Stimulated activated CD4-positive, alpha-beta T cell treated with anti-CD3 and anti-CD28 coated beads, TNF-alpha, amount 100 ng/mL, for 1 hour (primary cell): ENCODE measurements at places on chromosomes 4 and X.

DNA sequence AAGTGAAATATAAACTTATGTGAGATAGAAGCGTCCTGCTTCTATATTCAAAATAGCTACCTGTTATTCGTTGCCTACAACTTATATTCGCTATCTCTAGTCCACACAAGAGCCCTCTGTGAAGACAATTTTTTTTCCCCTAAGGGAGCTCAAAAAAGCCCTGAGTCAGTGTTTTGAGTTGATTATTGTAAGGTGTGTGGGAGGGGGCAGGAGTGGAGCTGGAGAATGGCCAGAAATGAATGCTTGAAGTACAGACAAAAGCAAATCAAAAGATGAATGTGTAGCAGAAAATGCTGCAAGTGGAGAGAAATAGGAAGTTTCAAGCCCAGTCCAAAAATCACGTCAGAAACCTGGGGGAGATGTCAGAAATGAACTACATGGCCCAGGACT, 655.0 kb upstream of the LCORL start:
- no peak for DNase-seq

- no peak for DNase-seq
Observed at GRCh38 chrX:97234471-97235081, 350.9 kb downstream of the RPA4 start.

DNA sequence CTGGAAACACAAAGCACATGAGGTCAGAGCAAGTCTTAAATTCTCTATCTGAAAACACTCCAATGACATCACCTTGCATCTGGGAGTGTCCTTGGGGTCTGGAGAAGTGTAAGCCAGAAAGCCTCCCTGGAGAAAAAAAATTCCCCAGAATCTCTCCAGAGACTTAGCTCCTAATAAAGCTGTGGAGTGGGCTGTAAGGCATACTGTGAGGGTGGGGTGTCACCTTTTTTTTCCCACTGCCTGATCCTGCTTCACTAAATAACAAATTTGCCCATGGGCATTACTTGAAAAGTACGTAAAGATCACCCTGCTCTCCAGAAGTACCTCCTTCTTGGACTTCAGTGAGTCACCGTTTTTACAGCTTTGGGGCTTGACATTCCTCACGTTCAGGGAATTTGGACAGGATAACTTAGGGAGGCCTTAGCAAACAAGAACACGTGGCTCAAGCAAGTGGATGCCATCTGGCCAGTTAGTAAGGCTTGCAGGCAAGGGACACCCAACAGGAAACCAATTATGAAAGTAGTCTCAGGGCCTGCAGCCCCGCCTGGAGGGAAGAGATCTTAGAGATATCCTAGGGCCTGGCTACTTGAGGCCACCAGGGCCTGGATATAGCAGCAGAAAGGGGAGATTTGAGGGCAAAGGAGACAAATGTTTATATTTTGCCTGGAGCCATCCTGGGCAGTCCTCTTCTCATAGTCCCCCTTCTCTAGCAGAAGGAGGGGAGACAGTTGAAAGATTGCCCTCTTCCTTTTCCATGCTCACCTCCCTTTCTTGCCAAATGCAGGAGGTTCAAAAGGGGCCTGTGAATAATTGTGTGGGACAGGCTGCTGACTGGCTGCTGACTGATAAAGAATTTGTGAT, 60.1 kb upstream of the PLAC1 start:
- no peak for DNase-seq

DNA sequence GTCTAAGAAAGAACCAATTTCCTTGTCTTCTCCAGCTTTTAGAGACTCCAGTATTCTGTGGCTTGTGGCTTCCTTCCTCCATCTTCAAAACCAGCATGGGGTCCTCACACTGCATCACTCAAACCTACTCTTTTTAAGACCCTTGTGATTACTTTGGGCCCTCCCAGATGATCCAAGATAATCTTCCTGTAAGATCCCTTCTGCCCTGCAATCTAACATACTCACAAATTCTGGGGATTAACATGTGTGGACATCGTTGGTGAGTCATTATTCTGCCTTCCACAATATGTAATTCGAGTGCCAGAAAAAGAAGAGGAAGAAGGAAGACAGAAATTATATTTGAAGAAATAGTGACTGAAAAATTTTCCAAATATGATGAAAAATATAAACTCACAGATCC, 47.9 kb downstream of the BEND4 start:
- no peak for DNase-seq

- no peak for DNase-seq
Observed at GRCh38 chr4:6894528-6895498, 14.8 kb upstream of the TBC1D14 start.

- no peak for DNase-seq
Observed at GRCh38 chrX:22365460-22365859, 92.7 kb downstream of the CBLL2 start.
